ENCODE measurements at places on chromosomes 5 and 9.

GRCh38 chr5:73825199-73825598 is 199.2 kb downstream of the ARHGEF28 start:
- DNase-seq: no peak

- no peak for DNase-seq
Measured at GRCh38 chr5:180590543-180591310, 572 bp downstream of the SCGB3A1 start.

GRCh38 chr5:96014395-96014794 is 52.7 kb upstream of the ELL2 start:
- no peak for DNase-seq

DNA sequence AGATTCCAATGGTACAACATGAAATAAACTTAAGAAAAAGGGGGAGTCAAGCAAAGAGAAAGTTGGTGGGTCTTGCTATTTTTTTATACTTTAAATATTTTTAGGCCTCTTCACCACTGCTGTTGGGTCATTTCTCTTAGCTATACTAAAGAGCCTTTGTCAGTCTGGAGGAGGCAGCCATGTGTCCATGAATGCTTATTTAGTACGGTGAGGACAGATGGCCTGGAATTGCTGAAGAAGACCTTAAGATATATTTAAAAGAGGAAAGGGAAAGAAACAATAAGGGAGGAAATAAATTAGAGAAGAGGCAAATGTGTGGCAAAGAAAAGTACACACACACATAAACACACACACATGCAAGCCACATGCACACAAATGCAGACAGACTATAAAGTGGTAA is 560.5 kb upstream of the MEF2C start:
- no peak for DNase-seq

DNA sequence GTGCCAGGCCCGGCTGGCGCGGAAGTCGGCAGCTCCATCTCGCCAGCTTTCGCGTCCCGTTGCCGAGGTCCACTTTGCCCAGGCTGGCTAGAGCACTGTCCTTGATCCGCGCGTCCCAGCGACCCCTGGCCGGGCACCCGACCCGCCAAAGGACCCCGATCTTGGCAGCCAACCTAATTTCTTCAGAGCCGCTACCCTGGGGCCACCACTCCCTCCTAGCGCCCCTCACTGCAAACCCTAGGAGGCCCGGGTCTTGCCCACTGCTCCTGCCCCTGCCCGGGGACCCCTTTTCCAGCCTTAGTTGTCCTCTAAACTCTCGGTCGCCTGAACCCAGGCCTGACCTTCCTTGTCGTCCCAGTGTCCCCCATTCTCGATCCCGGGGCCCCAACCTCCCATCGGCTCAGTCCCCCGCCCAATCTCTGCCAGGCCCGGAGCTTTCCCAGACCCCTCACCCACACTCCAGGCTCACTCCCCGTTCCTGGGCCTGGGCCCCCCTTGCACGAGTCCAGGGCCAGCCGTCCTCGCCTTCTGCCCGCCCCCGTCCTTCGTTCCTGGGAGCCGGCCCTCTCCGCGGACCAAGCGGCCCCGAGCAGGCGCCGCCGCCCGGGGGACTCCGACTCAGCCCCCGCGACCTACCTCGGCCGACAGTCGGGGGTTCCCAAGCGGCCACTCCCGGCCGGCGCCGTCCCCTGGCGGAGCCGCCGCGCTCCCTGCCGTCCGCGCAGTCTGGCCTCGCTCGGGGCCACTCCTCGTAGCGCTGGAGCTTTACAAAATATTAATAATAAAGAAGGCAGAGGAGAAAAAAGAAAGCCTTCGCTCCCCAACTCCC is 701 bp upstream of the LMX1B start:
- no peak for DNase-seq

GRCh38 chr5:113099822-113100221 is 123.2 kb downstream of the DCP2 start:
- DNase-seq: no peak

- no peak for DNase-seq
Measured at GRCh38 chr5:103013933-103014552, 105.9 kb downstream of the GIN1 start.

DNA sequence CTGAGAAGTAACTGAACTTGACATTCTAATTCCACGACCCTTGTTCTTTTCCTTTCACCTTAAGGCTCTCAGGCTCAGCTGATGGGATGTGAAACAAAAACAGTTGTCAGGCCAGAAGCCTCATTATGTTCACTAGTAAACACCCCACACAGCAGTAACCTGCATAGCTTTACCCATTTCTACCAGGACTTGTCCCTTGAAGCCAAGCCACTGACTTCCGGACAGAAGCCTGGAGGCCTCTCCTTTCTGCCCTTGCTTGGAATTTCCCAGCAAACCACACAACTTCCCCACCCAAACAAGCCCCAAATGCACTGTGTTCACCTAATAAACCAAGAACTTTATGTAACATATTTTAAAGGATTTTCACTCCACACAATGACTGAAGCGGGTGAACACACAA is 19.6 kb downstream of the PRUNE2 start:
- DNase-seq: no peak

DNA sequence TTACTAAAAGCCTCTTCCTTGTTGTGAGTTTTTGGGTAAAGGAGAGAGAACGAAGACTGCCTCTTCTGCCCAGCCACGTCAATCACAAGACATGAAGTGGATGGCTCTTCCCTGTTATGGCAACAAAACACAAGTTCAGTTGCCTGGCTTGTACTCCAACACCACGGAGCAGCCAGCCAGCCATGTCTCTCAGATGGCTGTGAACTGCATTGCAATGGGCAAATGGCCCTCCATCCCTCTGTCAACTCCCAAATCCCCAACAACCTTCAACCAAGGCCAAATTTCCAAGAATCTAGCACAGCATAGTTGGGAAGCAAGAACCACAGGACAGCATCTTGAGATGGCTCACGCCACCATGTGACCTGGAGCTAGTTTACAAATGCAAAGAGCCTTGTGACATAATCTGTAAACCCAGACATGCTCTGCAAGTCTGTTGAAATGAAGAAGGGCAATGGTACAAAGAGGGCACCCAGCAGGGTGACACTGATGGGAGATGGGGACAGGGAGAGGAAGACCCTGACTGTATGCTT is 53.9 kb downstream of the ZNF366 start:
- DNase-seq: no peak

GRCh38 chr5:148984345-148984744 is 78.5 kb downstream of the SH3TC2 start:
- DNase-seq: no peak

DNA sequence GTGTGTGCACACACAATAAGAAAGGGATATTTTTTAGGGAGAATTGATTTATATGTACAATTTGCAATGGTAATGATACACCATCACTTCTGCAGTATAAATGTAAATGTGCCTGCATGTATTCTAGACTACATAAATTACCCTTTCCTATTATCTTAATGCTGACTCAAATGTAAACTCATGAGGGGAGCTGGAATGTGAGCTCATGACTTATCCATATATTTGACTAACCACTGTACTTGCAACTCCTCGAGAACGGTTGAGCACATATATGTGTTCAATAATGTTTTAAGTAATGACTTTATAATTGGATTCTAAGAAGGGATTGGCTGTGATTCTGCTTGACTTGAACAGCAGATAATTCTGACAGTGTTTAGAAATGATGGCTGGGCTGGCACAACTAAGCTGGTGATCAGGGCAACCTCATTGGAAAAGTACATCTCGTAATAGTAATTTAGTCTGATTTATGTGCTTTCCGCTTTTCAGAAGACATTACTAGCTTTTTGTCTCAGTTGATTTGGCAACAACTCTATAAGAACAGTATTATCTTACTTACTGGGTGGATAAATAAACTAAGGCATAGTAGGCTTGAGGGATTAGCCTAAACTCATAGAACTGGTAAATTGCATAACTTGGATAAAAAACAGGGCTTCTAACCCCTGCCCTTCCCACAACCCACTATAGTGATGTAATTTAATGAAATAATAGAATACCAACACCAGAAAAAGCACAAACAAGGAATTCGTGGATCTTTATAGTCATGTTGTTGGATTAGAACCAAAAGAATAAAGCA is 130.2 kb upstream of the SPEF2 start:
- DNase-seq: no peak

DNA sequence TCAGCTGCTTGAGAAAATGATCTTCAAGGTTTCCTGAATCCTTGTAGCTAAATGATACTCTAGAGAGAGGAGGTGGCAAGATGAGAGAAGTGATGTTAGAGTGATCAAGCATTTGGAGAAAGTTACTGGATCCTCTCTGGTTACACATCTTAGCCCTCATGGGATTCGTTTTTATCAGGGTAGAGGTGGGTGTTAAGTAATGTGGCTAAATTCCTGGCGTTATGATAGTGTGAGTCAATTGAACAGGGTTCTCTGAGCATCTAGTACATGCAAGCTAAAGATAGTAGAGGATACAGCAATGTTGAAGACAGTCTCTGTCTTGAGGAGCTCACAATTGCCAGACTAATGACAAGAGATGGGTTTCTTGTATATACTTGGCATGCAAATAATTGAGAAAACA is 123.7 kb downstream of the PSD2 start:
- DNase-seq: no peak

DNA sequence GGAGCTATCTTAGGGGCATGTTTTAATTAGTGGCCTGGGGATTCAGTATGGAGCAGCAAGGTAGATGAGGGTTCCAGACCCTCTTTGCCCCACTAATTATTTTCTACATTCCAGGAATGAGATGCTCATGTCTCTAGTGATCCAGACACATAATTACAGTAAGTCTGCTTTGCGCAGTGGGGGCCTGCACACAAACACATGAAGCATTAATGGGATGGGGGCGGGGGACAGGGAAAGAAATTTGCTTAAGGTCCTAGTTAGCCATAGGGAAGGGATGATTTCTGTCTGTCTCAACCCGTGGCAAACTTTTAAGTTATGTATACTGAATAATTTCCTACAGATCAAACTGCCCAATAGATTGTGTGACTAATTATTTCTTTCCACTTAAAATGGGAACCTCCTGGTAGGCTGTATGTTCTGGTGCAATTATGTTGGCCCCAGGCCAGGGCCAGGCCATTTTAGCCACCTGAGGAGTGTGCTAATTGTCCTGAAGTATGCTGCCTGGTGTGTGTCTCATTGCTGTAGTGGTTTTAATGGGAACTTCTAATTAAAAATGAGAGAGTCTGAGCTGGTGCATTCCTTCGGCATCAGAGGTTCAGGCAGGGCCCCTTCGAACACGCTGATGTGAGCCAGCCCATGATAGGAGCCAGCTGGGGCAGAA is 134.4 kb downstream of the PTTG1 start:
- no peak for DNase-seq

DNA sequence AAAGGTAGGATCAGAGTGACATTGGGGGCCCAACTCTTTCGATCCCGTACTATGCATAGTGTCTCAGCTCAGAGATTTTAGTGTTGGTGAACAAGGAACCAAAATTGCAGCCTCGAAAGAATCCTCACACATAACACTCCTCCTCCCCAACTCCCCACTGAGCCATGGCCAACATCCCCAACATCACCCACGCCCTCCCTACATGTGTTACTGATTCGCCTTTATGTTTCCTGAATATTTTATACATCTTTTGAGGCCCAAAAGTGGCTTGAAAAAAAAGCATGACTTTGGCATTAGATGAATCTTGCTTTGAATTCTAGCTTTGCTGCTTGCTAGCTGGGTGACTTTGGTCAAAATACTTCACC is 45.2 kb downstream of the PLAC8L1 start:
- no peak for DNase-seq

DNA sequence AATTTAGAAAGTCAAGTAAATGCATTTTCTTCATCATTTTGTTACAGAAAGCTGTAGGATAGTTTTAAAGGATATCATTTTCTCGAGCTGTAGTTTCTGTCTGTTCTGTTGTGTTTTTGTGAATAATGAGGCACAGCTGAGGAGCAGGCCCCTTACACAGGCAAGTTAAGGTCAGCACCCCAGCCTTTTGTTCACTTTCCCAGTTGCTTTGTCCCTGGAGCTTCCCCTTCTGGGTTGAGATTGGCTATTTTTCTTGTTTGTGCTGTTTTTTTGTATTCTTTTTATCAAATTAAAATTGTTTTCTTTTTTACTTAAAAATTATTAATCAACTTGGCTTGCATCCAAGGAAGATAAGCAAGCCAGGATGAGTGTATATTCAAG is 213.8 kb upstream of the ACTBL2 start:
- no peak for DNase-seq

DNA sequence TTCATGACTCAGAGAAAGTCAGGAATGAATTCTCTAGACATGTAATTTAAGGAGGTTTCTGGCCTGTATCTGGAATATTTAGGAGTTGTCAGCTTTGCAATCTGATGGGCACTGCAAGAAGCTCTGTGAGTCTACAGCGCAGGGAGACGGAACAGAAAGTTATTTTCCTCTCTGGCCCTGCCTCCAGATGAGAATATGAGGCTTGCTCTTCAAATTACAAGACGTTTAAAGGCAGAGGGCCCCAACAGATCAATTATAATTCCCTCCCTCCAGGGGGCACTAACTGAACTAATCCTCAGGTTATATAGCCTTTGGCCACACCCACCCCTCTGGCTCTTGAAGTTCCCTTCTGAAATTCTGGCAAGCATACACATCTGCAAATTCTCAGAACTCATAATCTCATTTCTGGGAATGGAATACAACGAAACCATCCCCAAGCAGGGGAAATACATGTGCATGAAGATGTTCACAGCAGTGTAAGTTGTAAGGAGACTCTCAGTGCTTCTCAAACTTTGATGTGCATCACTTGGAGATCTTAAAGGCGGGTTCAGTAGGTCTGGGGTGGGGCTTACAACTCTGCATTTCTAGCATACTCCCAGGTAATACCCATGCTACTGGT is 307.6 kb downstream of the CWC27 start:
- no peak for DNase-seq

DNA sequence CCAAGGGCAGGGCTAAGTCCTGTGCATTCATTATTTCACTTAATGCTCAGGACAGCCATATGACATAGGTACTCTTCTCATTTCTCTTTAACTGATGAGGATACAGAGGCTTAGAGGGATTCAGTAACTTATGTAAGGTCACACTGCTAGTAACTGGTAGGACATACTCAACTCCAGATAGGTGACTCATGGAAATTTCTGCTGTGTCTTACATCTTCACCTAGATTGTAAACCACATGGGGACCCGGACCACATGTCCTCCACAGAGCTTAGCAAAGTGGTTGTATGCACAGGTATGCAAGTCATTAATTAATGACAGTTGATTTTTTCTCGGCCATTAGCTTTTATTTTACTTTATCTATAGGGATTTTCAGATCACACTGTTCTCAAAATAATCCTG is 29.3 kb downstream of the SLC1A1 start:
- no peak for DNase-seq

- DNase-seq: no peak
Measured at GRCh38 chr5:92887254-92887653, 693.8 kb downstream of the NR2F1-AS1 start.

DNA sequence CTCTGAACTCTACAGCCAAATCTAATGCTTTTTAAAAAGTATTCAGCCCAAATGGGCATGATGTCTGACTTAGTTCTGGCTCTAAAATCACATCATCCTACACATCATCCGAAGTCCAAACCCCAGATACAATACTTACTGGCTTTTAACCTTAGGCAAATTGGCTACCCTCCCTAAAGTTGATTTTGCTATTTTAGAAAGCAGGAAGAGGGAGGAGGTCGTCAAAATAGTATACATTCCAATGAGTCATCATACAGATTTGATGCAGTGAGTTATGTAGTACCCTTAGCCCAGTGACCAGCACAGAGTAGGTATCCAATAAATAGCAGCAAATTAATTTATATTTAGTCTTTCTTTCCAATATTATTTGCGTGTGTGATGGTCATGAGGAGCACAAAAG is 582.0 kb upstream of the TUSC1 start:
- no peak for DNase-seq

GRCh38 chr9:31542384-31543055 is 841.9 kb upstream of the ACO1 start:
- no peak for DNase-seq

Data from activated naive CD4-positive, alpha-beta T cell (primary cell).